ENCODE measurements at places on chromosomes 7 and 10.
A peak's percentile ranks its signal among the peaks of the same experiment; 100 is the strongest.

DNA sequence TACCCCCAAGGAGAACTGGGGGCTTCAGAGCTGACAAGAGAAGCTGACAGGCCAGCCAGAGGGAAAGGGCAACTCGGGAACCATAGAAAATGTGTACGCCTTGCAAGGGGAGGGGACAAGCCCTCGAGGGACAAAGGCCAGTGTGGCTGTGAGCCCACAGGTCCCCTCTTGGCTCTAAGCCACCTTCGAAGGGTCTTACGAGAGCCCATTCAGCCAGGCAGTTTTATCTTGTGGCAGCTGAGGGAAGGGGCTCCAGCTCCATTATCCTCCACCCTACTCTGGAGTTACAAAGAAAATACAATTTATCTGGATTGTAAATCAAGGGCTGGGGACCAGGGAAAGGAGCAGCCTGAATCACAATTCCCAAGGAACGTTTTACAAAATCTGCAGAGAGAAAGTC is 159.5 kb upstream of the ZMIZ1 start:
- no peak for DNase-seq

DNA sequence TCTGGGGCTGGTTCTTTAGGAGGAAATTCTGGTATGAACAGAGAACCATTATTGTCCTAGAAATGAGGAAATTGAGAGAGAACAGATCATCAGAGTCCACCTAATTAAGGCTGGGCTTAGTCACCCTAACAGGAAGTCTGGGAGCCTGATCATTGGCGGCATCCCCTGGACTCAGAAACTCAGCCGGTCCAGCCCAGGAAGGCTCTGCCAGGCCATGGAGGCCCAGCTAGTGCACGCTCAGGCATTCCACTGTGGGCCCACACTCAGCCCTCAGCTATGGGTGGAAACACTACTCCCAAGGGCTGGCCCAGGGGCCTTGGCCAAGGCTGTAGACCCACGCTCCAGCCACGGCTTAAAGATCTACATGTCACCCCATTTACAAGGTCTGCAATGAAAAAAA is 109.2 kb downstream of the PTPN20 start:
- DNase-seq = no peak

DNA sequence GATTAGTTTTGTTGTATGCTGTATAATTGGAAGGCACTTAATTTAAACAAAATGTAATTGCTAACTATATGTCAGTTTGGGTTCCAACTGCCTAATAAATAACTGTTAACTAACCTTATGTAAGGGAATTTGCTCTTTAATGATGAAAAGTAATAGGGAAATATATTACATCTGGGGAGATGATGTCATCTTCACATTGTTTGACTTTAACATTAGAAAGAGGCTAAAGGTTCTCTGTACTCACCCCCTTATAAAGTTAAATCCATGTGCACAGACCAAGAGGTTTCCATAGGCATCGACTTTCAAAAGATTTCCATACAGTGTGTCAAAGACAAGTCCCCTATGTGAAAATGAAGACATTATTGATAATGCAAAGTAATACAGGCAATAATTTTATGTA is 87.6 kb downstream of the NT5C2 start:
- DNase-seq = no peak

DNA sequence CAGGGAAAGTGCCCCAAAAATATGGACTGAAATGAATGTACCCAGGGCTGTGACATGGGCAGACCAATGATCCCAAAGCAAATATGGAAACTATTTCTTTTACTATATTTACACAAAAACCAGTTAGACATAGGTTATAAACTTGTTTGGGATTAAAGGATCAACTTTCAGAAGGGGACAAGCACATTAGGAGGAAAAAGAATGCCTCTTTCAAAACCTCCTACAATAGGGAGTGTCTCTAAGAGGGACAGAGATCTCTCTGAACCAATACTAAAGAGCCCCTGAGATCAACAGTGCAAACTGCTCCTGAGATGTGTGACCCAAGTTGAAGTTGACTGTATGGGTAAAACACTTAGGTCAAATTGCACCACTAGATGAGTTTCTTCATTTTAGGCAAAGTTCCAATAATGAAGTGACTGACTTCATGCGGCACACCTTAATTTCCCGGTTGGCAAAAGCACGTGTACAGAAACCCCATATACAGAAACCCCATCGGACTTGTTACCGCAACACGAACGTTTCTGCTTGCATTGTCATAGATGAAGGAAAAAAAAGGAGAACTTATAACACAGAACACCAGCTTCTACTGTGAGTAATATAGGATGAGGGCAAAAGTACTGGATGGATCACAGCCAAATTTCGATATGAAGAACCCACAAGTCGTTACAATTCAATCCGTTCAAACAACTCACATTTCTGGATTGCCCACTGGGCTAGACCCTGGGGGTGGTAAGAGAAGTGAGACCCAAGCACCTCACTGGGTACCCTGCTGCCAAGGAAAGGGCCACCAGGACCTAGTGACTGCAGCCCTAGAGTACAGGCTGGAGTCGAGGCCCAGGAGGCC is 4.3 kb downstream of the SVIL start:
- DNase-seq = no peak

- DNase-seq = no peak
Measured at GRCh38 chr7:108001764-108002725, 916 bp downstream of the LAMB1 start.

DNA sequence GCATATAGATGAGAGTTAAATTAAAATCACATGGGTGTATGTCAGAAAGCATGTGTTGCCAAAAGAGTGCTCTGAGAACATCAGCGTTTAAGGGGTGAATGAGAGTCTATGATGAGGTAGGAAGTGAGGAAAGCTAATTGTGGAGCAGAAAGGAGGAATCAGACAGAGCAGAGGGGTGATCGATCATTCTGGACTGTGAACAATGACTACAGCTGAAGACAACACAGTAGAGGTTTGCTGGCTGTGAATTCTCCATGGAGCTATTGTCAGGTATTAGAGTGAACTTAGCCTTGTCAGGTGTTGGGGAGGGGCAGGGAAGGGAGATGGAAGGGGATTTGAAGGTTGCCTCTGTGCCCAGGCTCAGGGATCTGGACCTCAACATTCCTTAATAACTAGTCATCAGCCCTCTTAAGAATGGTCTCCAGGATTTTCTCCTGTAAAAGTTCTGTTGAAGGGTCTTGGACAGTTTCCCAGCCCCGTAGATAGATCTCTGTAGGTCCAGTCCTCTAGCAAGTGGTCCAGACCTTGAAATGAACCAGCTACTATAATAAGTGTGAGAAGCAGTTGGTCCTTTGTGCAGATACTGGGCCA is 57.1 kb downstream of the KIF5B start:
- DNase-seq = no peak

- no peak for DNase-seq
Measured at GRCh38 chr10:71564194-71564820, 155.3 kb downstream of the C10orf105 start.

GRCh38 chr10:101291331-101292193 is 62.3 kb upstream of the LBX1 start:
- DNase-seq = peak; percentile 32

DNA sequence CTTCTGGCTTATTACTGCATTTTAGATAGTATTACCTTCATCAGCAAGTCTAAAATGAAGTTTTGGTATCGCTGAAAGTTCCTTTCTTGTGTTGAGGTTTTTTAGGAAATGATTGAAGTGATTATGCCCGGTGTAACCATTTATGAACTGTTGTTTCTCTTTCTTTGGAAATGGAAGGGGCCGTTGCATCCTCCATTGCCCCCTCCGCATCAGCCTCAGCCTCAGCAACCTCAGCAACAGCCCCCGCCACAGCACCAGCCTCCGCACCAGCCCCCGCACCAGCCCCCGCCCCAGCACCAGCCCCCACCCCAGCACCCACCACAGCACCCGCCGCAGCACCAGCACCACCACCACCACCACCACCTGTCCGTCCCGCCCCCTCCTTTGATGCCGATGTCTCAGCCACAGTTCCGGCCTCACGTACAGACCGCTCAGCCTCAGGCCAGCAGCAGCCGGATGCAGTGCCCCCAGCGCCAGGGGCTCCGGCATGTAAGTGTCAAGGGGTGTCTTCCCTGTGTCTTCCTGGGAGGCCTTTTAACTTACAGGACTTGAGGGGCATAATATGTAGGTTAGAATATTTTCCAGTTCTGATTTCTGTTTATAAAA is 72.6 kb downstream of the SHH start:
- DNase-seq = no peak

DNA sequence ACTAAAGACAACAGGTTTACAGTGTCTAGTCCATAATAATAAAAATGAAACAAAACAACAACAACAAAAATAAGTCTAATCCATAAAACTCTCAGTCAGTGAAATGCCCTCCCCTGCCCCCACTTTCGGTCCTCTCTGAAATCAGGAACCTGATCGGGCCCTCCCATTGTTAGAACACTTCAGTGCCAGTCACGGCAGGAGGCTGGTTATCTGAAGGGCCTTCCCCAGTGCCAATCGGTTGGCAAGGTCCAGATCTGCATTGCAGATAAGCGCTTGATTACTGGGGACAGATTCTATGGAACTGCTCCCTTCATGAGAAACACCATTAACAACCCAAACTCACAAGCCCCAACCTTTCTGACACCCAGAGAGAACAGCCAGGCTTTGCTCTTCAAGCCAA is 72.2 kb upstream of the EEPD1 start:
- no peak for DNase-seq

DNA sequence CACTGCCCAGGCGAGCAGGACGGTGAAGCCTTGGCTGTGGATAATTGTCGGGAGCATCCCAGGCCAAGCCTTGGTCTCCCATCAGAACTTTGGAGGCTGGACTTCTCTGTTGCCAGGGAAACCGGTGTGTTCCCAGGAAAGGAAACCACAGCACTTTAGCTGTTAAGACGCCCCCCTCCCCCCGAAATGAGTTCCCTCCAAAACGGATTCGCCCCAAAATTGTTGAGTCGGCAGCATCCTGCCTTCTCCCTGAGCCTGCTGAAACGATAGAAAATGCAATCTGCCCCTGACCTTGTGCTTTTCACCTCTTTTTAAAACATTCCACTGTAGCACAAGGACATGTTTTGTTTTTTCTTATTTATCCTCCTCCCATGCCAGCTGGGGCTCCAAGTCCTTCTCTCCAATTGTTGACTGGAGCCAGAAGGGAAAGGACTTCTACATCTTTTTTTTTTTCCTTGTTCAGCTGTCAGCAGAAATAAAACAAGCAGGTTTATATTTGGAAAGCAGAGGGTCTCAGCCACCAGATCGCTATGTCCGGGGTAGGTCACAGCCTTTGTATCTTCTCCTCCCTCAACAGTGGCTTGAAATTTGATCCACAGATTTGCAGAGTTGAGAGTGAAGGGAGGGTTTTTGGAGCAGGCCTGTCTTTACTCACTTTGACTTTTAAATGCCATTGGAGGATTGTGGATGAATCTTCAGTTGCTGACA is 116.5 kb downstream of the ZMIZ1 start:
- no peak for DNase-seq

- DNase-seq = no peak
Measured at GRCh38 chr7:152643979-152644559, 31.9 kb downstream of the XRCC2 start.

DNA sequence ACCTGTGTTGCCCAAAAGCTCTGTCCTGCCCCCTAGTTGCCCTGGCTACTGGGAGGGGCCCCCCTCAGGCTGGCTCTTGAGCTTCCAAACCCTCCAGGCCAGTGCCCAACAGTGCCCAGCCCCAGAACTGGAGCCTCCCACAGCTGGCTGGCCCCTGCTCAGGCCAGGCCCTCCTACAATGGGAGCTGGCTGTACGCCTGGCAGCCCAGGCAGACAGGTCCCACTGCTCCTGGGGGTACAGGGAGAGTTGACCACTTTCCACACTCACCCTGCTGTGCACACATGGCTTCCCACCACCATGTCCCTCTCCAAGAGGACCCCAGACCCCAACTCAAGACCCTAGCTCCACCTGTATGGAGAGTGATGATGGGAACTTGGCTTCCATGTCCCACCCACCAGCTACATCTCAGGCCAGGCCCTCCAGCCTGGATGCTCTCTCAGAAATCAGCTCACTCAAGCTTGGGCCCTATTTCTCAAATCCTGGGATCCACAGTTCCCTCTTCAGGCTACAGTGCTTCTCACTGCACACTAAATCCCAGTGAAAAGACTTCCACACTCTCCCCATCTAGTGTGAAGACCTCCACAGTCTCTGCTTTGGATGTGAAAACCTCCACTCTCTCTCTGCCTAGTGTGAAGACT is 92.6 kb downstream of the OAT start:
- no peak for DNase-seq
